ENCODE measurements at places on chromosomes 4 and X. TPM values are rescaled to one million over a fixed set of nuclear protein-coding genes. Genes with fewer than 3 reads are reported as not detected.

The CHRNA9 gene
- polyA plus RNA-seq, result not detected

GRCh38 chr4:77141964-77142645 lies 14.9 kb upstream of the CCNG2 start:
- H3K4me1 ChIP-seq, result peaks cover 28% of the 10 kb centered on the region
- H3K36me3 ChIP-seq, result no peaks in the 10 kb centered on the region
- H3K27me3 ChIP-seq, result no peaks in the 10 kb centered on the region
- no peak overlapping the region for H3K27ac ChIP-seq
- H3K4me3 ChIP-seq, result no peak overlapping the region

DNA sequence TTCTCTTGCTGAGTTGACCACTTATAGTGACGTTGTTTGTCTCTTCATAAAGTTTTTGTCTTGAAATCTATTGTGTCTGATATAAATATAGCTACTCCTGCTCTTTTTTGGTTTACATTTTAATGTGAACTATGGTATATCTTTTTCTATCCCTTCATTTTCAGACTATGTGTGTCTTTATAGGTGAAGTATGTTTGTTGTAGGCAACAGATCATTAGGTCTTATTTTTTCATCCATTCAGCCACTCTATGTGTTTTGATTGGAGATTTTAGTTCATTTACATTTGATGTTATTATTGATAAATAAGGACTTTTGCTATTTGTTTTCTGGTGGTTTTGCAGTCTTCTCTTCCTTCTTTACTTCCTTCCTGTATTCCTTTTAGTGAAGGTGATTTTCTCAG lies 44.0 kb upstream of the SLC16A2 start:
- DNase-seq, result no peak
- H3K27me3 ChIP-seq, result peaks cover 14% of the 10 kb centered on the region
- no peaks in the 10 kb centered on the region for H3K36me3 ChIP-seq
- H3K4me3 ChIP-seq, result no peak overlapping the region
- H3K4me1 ChIP-seq, result no peaks in the 10 kb centered on the region

- no peaks in the 10 kb centered on the region for H3K36me3 ChIP-seq
- no peak overlapping the region for H3K27ac ChIP-seq
- peaks cover 2% of the 10 kb centered on the region for H3K27me3 ChIP-seq
- H3K4me3 ChIP-seq, result no peak overlapping the region
Observed at GRCh38 chrX:24241822-24242648, 71.8 kb downstream of the SUPT20HL2 start.

DNA sequence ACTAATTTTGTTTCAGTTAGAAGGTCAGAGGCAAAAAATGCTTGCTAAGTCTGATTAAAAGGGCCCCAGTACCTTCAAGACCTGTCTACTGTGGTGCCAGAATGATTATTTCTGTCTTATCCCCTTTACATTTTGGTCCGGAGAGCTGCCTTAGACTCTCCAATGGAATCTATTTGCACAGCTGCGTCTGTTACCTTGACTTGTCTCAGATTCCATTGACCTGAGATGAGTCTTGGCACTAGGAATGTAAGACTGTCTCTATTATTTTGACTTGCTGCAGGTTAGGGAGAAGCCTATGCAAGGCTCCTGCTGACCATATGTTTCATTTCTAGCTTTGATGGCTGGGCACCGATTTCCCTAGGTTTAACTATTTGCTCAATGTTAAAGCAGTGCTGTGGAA lies 457.6 kb downstream of the KCTD8 start:
- DNase-seq, result no peak
- no peak overlapping the region for H3K4me3 ChIP-seq
- H3K36me3 ChIP-seq, result no peaks in the 10 kb centered on the region
- H3K27ac ChIP-seq, result no peak overlapping the region
- H3K4me1 ChIP-seq, result no peaks in the 10 kb centered on the region

DNA sequence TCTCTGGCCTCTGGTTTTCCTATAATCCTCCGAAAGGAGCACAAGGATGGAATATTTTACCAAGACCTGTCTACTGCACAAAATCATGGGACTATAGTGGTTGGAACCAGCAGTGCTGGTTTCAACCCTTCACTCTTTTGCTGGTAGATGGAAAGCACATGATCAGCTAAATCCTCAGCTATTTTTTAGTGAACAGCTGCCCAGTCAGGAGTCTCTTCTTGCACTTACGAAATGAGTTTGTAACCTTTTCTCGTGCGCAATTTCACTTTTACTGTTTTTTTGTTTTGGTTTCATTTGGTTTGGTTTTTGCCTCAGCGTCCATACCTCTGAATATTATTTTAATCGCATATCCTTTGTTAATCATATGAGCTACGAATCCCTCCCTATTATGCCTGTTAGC lies 418.5 kb upstream of the CPEB2 start:
- no peaks in the 10 kb centered on the region for H3K4me1 ChIP-seq
- H3K27ac ChIP-seq, result no peak overlapping the region
- H3K27me3 ChIP-seq, result peaks cover 2% of the 10 kb centered on the region

DNA sequence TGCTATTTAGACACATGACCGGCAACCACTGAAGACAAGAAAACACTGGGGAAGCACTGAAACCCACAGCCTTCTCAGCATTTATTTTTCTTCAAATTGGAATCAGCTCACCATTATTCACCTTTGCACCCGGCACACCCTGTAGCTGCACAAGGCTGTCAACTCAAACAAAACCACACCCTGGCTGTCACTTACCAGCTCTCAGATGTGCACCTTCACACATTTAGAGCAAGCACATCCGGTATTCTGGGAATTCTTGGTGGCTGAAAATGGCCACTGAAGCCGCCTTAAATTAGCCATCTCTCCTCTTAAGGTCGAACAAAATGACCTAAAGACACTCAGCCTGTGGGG lies 5.9 kb downstream of the ZFYVE28 start:
- DNase-seq, result no peak
- peak overlapping the region; percentile 99 for H3K27ac ChIP-seq
- H3K27me3 ChIP-seq, result peaks cover 46% of the 10 kb centered on the region
- peak overlapping the region; percentile 86 for H3K4me3 ChIP-seq
- peaks cover 82% of the 10 kb centered on the region for H3K4me1 ChIP-seq
- no peaks in the 10 kb centered on the region for H3K36me3 ChIP-seq

- H3K27ac ChIP-seq, result no peak within 1 kb of the TSS
- H3K27me3 ChIP-seq, result peaks cover 4% of the 10 kb centered on the region
- peaks cover 16% of the 10 kb centered on the region for H3K4me1 ChIP-seq
- H3K4me3 ChIP-seq, result peak within 1 kb of the TSS; percentile 38
Observed at GRCh38 chr4:89056953-89057398, at the start of gene FAM13A. FAM13A (minus strand) TSS chr4:89057185; CDS start chr4:89056964, 221 bp downstream.
